Activated effector memory CD4-positive, alpha-beta T cell treated with anti-CD3 and anti-CD28 coated beads, Interleukin-2, amount 50 U/mL, for 16 hours (primary cell): ENCODE measurements at places on chromosomes 7 and 10.
A peak's percentile ranks its signal among the peaks of the same experiment; 100 is the strongest.

DNA sequence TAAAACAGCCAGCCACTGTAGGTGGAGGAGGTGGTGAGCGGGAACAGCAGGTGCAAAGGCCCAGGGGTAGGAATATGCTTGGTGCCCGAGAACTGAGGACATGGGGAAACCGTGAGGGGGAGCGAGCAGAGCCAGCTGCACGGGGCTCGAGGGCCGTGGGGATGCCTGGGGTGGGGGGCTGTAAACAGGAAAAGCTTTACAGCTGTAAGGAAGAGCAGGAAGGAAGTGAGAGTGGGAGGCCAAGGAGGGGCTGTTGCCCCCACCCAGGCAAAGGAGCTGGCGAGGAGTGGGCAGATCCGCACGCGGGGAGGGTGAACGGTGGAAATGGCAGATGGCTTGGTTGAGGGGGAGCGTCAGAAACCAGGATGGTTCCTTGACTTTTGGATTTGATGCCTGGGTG is 34.4 kb downstream of the ZMIZ1 start:
- DNase-seq, result no peak

- no peak for DNase-seq
Observed at GRCh38 chr10:93757136-93757535, 600 bp upstream of the LGI1 start.

DNA sequence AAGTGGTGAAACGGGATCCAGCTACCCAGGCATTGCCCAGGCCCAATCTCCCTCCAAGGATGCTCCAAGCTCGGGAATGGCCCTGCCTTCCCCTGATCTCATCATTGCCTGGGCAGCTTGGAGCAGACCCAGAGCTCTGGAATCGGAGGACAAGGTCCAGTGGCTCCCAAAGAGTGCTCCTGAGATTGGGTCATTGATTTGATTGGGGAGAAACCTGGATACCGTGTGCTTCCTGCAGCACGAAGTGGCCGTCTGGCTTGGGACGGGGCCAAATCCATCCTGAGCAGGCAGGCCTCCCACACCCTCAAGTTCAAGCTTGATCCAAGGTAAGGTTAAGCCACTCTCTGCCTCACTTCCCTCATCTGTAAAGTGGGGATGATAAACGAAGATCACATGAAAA is 69.9 kb downstream of the OAT start:
- no peak for DNase-seq

DNA sequence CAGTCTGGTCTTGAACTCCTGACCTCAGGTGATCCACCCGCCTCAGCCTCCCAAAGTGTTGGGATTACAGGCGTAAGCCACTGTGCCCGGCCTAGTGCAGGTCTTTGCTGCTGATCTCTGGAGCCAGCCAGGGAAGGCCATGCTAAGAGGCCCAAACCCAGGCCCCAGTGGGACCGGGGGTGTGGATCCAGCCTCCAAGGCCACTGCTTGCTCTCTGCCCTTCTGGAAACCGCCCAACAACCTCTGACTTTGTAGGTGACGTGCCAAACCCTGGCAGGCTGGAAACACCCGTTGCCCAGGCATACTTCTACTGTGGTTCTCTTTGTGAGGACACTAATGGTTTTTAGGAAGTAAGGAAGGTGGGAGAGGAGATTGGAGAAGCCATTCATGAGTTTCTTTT is 83.5 kb upstream of the GNA12 start:
- DNase-seq, result peak; percentile 36

- no peak for DNase-seq
Observed at GRCh38 chr7:132653366-132653930, 77.2 kb upstream of the PLXNA4 start.

GRCh38 chr10:71684356-71685173 is 35.0 kb downstream of the C10orf105 start:
- DNase-seq, result peak; percentile 68

DNA sequence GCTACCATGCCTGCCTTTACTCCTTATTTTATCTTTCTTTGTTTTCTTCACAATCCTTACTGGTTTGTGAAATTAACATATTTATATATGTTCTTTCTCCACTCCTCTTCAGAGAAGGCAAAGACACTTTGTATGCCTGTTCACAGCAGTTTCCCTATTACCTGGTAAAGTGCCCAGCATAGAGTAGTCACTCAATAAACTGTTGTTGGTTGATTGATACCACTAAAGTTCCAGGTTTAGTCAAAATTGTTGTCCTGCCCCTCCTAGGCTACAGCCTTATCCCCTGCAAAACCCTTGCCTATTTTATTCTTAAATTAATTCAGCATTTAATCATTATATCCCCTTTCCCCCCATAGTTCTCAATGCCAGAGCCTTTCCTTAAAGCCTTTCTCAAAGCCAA is 76.1 kb downstream of the POLL start:
- no peak for DNase-seq

GRCh38 chr7:139936760-139937310 is 107.8 kb downstream of the TBXAS1 start:
- no peak for DNase-seq

DNA sequence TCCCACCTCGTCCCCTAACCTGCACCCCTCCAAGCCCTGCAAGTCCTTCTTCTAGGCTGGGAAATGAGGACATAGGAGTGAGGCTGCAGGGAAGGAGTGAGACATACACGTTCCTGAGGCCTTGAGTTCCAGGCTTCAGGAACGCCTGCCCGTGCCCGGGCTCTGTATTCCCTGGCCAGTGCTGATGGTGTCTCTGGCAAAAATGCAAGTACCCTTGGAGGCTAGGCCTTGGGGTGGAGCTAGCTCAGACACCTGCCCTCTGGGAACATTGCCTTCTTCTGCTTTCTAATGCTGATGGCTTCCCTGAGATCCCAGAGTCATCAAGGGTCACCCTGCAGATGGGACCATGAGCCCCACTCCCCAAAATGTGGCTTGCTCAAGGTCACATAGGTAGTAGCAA is 76.0 kb downstream of the GRK5 start:
- no peak for DNase-seq

- no peak for DNase-seq
Observed at GRCh38 chr10:51950996-51951555, 251.7 kb upstream of the CSTF2T start.

- DNase-seq, result no peak
Observed at GRCh38 chr7:140390466-140391190, 7.7 kb downstream of the SLC37A3 start.

DNA sequence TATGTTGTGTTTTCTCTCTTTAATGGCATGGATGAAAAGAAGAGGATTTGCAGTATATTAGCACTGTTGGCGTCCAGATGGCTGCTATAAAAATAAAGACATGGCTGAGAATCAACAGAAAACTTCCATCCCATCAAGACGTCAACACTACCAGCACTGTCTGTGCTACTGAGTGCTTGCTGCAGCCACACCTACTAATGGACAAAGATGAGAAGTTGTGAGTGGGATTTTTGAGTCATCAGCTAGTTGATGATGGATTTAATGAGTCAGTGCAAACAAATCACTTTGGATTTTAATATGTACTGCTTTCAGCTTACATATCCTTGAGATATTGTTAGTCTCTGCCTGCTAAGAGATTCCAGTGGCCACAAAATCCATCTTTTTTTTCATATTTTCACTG is 631.0 kb upstream of the ANKRD30A start:
- no peak for DNase-seq

- DNase-seq, result no peak
Observed at GRCh38 chr7:158649279-158649678, 55.3 kb downstream of the NCAPG2 start.

DNA sequence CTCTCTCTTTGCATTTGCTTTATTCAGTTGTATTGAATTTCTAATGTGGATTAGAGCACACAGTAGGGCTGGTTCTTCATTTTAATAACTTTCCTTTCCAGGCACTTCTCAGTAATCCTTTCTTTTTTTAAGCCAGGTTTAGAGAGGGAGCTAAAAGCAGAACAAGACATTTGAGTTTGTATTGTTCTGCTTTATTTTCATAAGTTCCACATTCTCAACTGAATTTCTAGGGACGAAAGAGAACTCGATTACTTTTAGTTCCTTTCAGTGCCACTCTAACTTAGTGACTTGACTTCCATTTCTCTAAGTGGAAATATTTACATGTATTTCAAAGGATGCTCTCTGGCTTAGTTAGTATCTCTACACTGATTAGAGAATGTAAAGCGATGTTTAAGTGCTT is 145.6 kb downstream of the EXOC4 start:
- DNase-seq, result no peak

DNA sequence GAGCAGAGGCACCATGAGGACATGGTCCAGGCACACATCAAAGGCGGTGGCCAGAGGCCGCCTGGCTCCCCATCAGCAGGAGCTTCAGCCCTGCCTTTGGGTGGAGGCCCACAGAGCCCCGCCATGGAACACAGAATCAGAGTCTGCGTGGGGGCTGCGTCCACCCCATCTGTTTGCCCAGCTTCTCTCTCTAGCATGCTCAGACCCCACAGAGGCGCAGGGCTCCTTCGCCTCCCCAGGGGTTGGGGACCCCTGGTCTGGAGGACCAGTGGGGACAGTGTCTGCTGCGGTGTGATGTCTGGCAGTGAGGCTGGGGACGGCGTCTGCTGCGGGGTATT is 321.9 kb downstream of the PTPRN2 start:
- peak; percentile 50 for DNase-seq

- no peak for DNase-seq
Observed at GRCh38 chr7:39240864-39241263, 263.2 kb downstream of the POU6F2 start.

DNA sequence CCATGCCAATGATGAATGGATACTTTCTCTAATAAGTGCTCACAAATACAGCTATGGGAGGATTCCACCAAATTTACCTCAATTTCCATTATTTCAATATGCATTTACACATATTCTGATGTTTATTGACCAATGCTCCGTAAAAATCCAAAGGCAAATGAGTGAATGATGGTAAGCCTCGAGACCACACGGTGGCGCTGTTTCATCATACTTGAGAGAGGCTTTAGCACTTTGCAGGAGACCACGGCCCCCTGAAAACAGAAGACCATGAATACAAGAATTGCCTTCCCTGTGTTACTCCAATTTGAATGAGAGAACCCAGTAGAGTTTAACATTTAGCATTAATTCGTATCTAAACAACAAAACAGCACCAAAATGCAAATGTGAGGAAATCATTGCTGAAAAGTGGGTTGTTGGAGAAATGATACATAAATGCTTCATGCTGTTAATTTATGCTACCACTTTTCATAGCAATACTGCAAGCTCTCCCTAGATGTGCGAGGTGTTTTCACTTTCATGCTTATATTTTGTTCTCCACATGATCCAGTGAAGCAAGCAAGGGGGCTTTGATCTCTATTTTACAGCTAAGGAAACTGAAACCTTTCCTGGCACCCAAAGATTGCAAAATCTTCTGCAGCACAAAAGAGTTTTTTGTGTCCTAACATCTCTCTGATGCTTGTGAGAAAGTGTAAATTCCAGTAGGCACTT is 35.4 kb downstream of the TRIL start:
- DNase-seq, result peak; percentile 82

DNA sequence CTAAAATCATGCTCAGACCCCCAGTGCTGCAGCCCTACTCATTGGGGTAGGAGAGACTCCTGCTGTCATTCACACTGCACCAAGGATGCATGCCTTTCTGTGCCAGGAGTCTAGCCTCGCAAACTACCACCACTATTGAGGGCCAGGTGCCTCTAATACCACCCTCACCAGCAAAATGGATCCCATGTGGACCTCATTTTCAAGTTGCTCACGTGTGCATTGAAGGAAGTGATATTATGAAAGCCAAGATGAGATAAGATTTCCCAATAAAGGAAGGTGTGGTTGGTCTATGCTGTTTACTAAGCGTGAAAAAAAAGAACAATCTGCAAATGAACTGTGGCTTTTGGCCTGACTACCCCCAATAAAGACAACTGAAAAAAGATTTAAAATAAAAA is 7.2 kb upstream of the LAMTOR4 start:
- DNase-seq, result no peak

DNA sequence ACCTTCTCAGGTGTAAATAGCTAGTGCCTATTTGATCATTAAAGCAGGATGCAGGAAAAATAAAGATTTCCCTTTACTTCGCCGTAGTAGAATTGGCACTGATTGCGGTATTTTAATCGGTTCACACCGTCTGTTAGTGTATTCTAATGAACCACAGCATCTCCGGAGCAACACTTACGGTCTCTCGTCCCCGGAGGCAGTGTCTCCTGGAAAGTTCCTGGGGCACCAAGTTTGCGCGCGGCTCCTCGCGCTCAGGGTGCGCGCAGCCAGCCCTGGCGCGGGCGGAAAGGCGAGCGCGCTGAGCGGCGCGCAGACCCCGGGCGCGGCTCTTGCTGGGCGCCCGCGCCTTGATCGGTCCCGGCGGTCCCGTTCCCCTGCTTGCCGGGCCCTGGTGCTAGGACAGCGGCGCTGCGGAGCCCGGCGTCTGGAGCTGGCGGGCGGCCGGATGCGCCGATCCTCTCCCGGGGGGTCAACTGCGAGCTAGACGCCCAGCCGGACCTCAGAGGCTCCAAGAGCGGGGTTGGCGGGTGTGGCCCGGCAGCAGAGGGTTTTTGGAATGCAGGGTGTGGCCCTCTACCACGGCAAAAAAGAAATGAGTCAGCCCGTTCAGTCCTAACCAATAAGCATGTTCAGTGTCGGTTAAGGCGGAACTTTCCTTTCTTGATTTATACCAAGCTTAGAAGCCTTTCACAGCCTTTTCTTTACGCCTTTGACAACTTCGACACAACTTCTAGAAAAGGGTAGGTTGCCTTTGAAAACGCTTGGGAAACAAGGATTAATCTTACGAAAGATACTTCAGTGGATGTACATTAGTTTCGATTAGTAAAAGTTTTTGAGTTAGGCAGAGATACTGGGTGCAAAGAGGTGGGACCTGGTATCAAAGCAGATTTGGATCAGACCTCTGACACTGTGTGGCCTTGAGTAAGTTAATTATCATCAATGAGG is 166.8 kb upstream of the ASAH2 start:
- peak; percentile 80 for DNase-seq

DNA sequence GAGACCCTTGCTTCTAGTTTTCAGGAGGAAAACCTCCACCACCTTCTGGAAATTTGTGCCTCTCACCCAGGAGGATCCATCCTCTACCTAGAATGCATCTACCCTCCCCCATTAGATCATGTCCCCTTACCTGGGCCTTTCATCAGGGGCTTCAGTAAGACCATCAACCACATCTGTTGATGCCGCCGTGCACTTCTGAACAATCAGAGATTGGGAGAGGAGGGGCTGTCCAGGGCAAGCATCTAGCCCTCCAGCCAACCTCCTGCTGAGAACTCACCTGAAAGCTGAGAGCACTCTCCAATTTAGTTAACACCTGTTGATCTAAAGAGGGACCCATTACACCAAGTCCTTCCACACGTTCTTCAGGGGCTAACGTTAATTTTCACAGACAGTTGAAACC is 57.6 kb upstream of the PIK3CG start:
- DNase-seq, result no peak

GRCh38 chr10:35341521-35341920 is 5.2 kb downstream of the CCNY start:
- DNase-seq, result no peak

GRCh38 chr10:91635401-91636400 is 2.8 kb upstream of the PPP1R3C start:
- DNase-seq, result peak; percentile 65
